ENCODE measurements at places on chromosomes 7 and 10.

DNA sequence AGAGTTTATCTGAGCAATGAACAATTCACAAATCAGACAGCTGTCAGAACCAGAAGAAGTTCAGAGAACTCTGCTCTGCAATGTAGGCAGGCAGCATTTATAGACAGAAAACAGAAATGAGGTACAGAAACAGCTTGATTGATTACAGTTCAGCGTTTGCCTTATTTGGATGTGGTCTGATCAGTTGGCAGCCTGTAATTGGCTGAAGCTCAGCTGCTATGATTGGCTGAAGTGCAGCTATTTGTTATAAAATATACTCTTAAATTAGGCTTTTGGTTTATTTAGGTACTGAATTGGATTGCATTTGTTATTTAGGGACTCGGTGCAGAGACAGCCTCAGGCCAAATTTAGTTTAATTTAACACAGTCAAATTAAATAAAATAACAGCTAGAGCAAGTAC, 85.8 kb upstream of the JAZF1 start:
- no peak for DNase-seq

DNA sequence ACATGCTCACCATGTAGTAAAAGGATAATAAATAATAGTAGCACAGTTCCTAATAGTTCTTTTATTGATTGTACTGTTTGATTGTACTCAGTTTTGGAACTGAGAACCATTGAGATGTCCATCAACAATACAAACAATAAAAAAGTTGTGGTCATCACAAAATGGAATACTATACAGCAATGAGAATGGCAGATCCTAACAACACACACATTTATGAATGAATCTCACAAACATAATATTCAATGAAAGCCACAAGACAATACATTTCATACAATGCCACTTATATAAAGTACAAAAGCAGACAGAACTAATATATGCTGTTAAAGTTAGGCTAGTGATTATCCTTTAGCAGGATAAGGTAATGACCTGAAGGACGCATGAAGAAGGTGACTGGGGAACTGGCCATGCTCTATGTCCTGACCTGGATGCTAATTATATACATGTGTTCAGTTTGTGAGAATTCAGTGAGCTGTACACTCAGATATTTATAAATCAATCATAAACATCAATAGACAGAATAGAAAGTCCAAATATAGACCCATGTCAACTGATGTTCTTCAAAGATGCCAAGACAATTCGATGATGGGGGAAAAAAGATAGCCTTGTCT, 70.0 kb downstream of the SMURF1 start:
- DNase-seq: no peak

GRCh38 chr10:96366508-96366907, 7.7 kb upstream of the OPALIN start:
- DNase-seq: no peak

GRCh38 chr7:47506382-47507339, 75.2 kb downstream of the TNS3 start:
- no peak for DNase-seq

DNA sequence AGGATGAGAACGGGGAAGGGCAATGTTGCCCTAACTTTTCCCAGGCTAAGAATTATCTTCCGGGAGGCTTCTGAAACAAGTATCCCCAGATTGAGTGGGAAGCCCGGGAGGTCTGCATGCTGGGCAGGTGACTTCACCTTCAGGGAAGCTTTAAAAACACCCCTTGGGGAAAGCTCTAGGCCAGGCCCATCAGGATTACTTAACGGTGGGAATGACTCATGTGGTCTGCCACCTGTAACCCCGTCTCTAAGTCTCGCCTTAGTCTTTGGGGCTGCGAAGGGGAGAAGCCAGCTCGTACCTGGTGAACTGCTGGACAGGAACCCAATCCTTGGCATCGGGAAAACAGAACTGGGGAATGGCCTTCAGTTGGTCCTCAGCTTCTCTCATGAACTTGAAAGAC, 80.1 kb upstream of the MKRN1 start:
- DNase-seq: no peak

DNA sequence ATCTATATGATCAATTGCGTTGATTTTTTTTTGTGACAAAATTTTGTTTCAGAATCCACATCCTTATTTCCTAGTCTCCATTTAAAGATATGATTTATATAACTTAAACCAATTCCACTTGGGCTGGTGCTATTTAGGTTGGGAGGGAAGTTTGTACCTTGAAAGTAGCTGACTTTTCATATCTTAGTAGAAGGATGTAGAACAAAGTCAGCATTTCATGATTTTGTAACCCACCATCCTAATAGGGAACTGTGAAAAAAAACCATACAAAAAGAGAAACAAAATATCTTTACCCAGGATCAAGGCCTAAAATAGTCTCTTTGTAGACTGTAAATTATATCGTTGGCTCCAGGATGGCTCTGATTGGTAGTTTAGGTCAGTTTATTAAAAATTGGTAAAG, 8.3 kb downstream of the HECTD2 start:
- no peak for DNase-seq

Measured in RCC 7860 (cell line).